ENCODE measurements at places on chromosomes 5 and 9. TPM values are rescaled to one million over a fixed set of nuclear protein-coding genes. Genes with fewer than 3 reads are reported as not detected.

The SLC34A1 gene
- polyA plus RNA-seq, result not detected

The ORM2 gene
- polyA plus RNA-seq, result 0.37 TPM

The SNX2 gene
- 50.2 TPM for polyA plus RNA-seq

The SLC36A2 gene
- polyA plus RNA-seq, result 0.49 TPM

The OR1J2 gene
- polyA plus RNA-seq, result not detected

The ACOT12 gene
- not detected for polyA plus RNA-seq

The PCDHA13 gene
- 0.21 TPM for polyA plus RNA-seq

The GTF2H2C gene
- polyA plus RNA-seq, result 33.1 TPM

The WWC1 gene
- polyA plus RNA-seq, result 1.0 TPM

The EGFLAM gene
- 37.6 TPM for polyA plus RNA-seq

The CDK7 gene
- polyA plus RNA-seq, result 22.7 TPM

The GHR gene
- 24.1 TPM for polyA plus RNA-seq

The OR2V1 gene
- not detected for polyA plus RNA-seq

The ZNF782 gene
- 4.3 TPM for polyA plus RNA-seq

The ADRB2 gene
- 1.5 TPM for polyA plus RNA-seq

The PCDHA7 gene
- polyA plus RNA-seq, result 0.19 TPM

The DRD1 gene
- not detected for polyA plus RNA-seq

The CAMK2A gene
- 116 TPM for polyA plus RNA-seq

The AMBP gene
- polyA plus RNA-seq, result 0.27 TPM

The PIP5K1B gene
- 1.7 TPM for polyA plus RNA-seq

The DMRT3 gene
- not detected for polyA plus RNA-seq

The CRB2 gene
- polyA plus RNA-seq, result 0.12 TPM

The HBEGF gene
- 19.4 TPM for polyA plus RNA-seq

The ENTREP1 gene
- polyA plus RNA-seq, result 48.7 TPM

The PALM2AKAP2 gene
- polyA plus RNA-seq, result 30.4 TPM

The MROH2B gene
- not detected for polyA plus RNA-seq

The KIF2A gene
- polyA plus RNA-seq, result 31.2 TPM

The BAAT gene
- 0.66 TPM for polyA plus RNA-seq

The GALNT12 gene
- polyA plus RNA-seq, result 2.6 TPM

The SURF1 gene
- polyA plus RNA-seq, result 35.5 TPM

The PDCD1LG2 gene
- 1.5 TPM for polyA plus RNA-seq

The TRPM3 gene
- polyA plus RNA-seq, result 0.25 TPM

The CEP120 gene
- polyA plus RNA-seq, result 10.1 TPM

The HARS1 gene
- 53.2 TPM for polyA plus RNA-seq

The TBC1D9B gene
- polyA plus RNA-seq, result 55.7 TPM

The RGS7BP gene
- polyA plus RNA-seq, result 15.2 TPM

The EMB gene
- 2.7 TPM for polyA plus RNA-seq

The BTNL8 gene
- not detected for polyA plus RNA-seq

All from hindlimb muscle (tissue), 1 donor.